Activated T-cell treated with anti-CD3 and anti-CD28 coated beads, Interleukin-2, amount 50 U/mL, for 4 hours (primary cell): ENCODE measurements at places on chromosomes 7 and 10. TPM values are rescaled to one million over a fixed set of nuclear protein-coding genes. Genes with fewer than 3 reads are reported as not detected.

DNA sequence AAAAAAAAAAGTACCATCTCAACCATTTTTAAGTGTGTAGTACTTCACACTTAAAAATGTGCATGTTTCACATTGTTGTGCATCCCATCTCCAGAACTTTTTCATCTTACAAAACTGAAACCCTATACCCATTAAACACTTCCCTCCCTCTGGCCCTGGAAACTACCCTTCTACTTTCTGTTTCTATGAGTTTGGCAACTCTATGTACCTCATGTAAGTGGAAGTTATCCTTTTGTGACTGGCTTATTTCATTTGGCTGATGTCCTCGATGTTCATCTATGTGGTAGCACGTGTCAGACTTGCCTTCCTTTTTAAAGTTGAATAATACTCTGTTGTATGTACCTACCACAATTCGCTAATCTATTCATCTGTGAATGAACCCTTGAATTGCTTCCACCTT is 12.2 kb downstream of the KCNMA1 start:
- DNase-seq: no peak

- no peak for DNase-seq
Measured at GRCh38 chr7:146894927-146895326, 778.3 kb downstream of the CNTNAP2 start.

- DNase-seq: no peak
Measured at GRCh38 chr7:84108119-84108518, 86.5 kb downstream of the SEMA3A start.

- no peak for DNase-seq
Measured at GRCh38 chr10:33455029-33455428, 120.6 kb upstream of the NRP1 start.

DNA sequence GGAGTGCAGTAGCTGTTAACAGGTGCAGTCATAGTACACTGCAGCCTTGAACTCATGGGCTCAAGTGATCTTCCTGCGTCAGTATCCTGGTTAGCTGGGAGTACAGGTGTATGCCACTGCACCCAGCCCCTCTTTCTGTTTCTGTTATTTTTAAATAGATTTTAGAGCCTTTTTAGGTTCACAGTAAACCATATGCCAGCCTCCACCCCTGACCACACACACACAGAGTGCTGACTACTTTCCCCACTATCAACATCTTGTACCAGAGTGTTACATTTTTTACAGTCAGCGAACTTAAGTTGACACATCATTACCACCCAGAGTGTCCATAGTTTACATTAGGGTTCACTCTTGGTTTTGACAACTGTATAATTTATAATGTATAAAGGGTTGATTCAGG is 32.1 kb downstream of the MARCHF5 start:
- DNase-seq: no peak

Gene DOCK4
- total RNA-seq: 2.1 TPM

Gene NPTX2
- total RNA-seq: 0.29 TPM

Gene COL1A2
- 1.4 TPM for total RNA-seq

Gene TMEM243
- 38.4 TPM for total RNA-seq

Gene MPP7
- 2.9 TPM for total RNA-seq
